ENCODE measurements at places on chromosomes 1 and 21. TPM values are rescaled to one million over a fixed set of nuclear protein-coding genes. Genes with fewer than 3 reads are reported as not detected.
A peak's percentile ranks its signal among the peaks of the same experiment; 100 is the strongest.

AVPR1B gene
- not detected for total RNA-seq

WNT9A gene
- total RNA-seq: 3.0 TPM

RNF223 gene
- not detected for total RNA-seq

TEX38 gene
- total RNA-seq: not detected

PRAMEF33 gene
- not detected for total RNA-seq

PROX1 gene
- 105 TPM for total RNA-seq

DIRAS3 gene
- 14.5 TPM for total RNA-seq

OR14K1 gene
- total RNA-seq: not detected

DMBX1 gene
- not detected for total RNA-seq

CCDC17 gene
- 0.75 TPM for total RNA-seq

AGMAT gene
- 0.13 TPM for total RNA-seq

PADI1 gene
- not detected for total RNA-seq

CIART gene
- total RNA-seq: 20.0 TPM

DNA sequence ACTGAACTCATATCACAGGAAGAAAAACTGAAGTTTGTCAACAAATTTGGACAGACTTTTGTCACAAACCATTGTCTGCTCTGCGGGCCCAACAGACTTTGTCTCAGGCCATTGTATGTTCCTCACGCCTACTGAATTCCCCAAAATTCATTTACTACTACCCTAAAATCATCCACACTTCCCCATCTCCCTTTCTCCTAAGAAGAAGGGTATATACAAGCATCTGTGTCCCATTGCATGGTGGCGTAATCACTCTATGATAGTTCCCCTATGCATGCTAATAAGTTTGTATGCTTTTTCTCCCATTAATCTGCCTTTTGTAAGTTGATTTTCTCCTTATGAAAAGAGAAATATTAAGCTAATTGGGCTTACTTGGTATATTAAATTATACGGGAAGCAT lies 54.9 kb upstream of the ATF3 start:
- no peak for DNase-seq

DNA sequence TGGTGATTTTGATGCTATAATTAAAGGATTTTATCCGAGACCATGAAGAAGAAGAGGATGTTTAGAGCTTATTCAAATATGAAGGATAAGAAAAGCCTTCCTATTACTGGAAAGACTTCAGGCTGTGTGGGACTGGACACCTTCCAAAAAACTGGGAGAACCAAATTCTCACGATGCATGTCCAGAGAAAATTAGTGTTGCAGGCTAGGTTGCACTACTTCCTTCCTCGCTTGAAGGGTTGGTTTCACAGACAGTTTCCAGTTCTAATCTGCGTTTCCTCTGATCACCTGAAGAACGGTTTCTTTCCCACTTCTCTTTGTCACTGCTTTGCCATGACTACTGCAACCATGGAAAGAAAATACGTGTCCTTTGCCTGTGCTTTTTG lies 2.0 kb downstream of the MTARC2 start:
- DNase-seq: peak; percentile 53

DNA sequence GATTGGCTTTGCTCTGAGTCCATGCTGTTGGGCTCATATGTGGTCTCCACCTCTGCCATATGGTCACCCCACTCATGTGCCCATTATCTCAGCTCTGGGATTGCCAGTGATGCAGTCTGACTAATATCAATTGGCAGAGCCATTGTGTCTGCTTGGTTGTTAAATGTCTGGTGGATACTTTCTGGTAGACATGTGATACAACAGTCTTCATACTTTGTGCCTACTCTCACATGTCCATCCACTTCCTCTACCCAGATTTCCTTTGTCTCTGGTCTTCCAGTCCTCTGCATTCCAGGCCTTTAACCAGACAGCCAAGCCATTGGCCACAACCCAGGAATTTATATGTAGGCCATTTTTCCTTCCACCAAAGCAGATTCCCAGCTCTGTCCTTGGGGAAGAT lies 30.8 kb upstream of the DIPK1A start:
- no peak for DNase-seq

DNA sequence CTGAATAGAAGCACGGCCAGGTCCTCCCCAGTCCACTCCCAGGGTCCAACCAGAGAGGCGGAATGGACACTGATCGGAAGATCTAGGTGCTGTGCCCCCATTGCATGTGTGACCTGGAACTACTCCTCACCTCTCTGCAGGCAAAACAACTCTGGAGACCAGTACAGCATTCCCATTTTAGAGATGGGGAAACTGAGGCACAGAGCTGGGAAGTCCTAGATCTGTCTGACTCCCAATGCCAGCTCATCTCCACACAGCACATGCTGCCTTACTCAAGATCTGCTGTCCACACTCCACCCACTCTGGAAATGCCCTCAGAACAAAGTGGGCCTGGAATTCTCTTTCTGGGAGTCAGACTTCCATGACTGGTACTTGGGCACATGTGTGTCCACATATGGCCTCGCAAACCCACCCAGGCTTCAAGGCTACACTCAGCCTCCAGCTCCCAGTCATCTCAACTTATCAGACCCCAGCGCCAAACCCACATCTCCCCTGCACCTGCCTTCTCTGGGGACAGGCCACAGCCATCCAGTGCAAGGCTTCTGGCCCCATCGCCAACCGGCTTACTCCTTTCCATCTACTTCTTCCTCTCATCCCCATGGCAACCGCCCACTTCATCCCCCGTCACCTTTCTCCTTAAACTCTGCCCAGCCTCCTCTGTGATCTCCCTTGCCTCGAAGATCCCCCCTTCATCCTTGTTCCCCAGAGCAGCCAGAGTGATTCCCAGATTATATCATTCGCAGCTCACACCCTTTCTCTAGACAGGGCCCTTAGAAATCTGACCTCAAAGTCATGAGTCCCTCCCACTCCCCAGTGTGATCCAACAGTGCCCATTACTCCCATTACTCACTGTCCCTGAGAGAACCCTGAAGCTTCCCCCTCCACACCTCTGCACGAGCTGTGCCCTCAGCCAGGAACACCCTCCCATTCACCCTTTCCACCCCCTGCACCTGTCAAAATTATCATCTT lies 2.7 kb downstream of the COL8A2 start:
- no peak for DNase-seq

- no peak for DNase-seq
Measured at GRCh38 chr1:231053493-231054162, 13.6 kb upstream of the FAM89A start.

- no peak for DNase-seq
Measured at GRCh38 chr21:42975886-42976608, 1.7 kb downstream of the PKNOX1 start.

- no peak for DNase-seq
Measured at GRCh38 chr1:24535021-24535424, 20.9 kb upstream of the NCMAP start.

- no peak for DNase-seq
Measured at GRCh38 chr21:33339135-33339534, 14.4 kb downstream of the IFNAR1 start.

DNA sequence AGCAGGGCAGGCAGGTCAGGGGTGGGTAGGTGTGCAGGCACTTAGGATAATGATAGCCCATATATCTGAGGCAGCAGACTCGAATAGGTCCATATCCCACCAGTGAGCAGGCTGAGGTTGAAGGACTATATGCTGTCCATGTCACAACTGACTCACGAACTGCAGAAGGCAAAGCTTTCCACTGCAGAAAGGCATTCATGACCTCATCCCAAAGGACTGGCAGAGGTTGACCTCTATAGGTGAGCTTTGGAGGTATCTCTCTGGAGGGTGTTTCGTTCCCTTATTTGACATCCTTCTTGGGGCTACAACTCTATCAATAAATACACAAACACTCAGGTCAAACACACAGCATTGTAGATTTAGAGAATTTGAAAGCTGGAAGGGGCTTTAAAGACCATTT lies 42.8 kb upstream of the MARK1 start:
- no peak for DNase-seq

- no peak for DNase-seq
Measured at GRCh38 chr1:64505944-64506655, 36.2 kb downstream of the CACHD1 start.

GRCh38 chr1:15220825-15221431 lies 26.1 kb upstream of the FHAD1 start:
- DNase-seq: no peak

GRCh38 chr1:204288021-204288588 lies 71.6 kb downstream of the PLEKHA6 start:
- DNase-seq: peak; percentile 75

- no peak for DNase-seq
Measured at GRCh38 chr1:12314333-12314903, 84.6 kb downstream of the VPS13D start.

DNA sequence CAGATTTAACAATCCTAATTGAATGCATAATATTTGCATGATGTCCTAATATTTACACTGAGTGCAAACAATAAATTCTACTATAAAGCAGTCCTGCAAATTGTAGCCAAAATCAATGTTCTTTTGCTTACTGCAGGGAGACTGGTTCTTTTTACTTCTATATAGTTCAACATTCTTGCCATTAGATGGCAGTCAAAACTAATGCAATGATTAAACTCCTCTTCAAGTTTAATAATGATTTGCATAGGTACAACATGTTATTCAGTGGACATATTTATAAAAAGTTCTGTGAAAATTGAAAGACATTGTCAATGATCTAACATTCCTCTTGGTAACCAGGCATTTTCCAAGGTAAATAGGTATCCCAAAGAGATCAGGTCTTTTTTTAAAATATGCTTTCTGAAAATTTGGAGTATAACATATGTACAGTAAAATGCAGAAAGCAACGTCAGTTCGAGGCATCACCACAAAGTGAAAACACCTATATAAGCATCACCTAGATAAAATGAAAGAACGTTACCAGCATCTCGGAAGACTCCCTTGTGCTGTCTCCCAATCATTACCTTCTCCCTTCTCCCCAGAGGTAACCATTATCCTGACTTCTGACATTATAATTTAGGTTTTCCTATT lies 9.8 kb upstream of the FNBP1L start:
- DNase-seq: no peak

- DNase-seq: no peak
Measured at GRCh38 chr1:206784471-206784903, 12.2 kb upstream of the IL10 start.

DNA sequence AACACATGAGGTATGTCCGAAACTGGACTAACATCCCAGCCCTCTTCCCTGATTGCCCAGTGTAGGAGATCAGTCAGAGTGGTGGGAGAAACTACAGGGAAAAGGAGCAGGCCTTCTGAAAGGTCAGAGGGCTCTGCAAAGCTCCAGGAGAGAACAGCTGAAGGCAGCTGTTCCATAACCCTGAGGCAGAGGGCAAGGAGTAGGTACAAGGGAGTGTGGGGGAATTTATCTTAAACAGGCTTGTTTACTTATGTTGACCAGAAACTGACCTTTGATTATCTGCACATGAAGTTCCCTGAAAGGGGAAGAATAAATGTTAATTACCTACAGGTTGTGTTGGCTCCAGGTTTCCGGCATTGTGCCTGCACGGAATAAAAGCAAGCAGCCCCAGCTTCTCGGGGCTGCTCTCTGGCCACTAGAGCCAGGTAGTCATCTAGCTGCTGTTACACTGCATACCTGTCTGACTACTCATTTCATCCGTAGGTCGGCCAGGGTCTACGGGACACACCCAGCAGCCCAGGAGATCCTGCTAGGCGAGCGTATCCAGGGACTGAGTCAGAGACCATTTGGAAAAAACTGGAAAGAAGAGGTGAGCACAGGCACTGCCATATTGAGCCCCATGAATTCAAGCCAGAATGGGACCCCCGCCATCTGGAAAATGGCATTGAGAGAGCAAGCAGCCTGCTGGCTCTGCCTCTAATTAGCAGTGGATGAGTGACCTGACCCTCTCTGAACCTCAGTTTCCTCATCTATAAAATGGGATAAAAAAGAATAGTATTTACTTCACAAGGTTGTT lies 14.9 kb upstream of the PAQR7 start:
- no peak for DNase-seq

GRCh38 chr1:11211461-11211860 lies 22.3 kb downstream of the ANGPTL7 start:
- DNase-seq: no peak

DNA sequence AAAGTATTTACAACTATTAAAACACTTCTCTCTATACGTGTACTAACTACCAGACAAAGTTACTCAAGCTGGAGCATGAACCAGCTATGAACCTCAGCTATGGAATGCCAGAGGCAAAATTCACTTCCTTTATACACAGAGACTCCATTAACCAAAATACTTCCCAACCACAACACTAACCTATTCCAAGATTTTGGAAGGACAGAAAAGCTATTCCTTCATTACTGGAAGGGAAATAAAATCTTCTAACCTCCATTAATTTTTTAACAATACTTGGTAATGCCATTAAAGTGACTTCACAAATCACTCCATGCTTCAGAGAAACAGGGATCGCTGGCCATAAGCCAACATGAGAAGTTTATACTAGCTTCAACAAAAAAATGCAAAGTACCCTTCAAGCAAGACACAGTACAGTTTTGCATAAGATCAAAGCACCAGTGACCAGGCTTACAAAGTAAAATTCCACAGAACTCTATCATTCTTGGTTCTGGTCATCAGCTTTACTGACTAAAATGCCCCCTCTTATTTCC lies 58.0 kb downstream of the PUM1 start:
- no peak for DNase-seq

DNA sequence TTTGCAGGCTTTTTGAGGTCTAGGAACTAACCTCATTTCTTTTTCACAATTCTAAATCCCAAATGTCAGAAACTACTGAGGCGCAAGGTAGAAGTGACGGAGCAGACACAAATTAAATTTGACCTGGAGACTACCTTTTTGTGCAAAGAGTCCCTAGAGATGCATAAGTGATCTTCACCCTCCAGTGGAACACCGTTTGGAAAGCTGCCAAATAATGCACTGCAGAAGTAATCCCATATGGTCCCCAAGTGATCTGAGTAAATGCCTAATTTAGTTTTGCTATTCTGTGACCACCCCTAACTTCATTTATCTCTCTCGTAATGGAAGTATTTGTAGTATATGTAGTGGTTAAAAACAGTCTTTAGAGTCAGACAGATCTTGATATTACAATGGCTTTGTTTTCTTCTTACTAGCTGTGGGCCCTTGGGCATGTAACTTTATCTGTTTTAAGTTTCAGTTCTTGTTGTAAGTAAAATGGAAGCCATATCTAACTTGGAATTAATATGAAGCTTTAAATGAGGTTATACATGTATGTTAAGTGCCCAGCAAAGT lies 70.4 kb upstream of the IPO9 start:
- no peak for DNase-seq

GRCh38 chr1:100506217-100506616 lies 31.7 kb upstream of the GPR88 start:
- DNase-seq: no peak

DNA sequence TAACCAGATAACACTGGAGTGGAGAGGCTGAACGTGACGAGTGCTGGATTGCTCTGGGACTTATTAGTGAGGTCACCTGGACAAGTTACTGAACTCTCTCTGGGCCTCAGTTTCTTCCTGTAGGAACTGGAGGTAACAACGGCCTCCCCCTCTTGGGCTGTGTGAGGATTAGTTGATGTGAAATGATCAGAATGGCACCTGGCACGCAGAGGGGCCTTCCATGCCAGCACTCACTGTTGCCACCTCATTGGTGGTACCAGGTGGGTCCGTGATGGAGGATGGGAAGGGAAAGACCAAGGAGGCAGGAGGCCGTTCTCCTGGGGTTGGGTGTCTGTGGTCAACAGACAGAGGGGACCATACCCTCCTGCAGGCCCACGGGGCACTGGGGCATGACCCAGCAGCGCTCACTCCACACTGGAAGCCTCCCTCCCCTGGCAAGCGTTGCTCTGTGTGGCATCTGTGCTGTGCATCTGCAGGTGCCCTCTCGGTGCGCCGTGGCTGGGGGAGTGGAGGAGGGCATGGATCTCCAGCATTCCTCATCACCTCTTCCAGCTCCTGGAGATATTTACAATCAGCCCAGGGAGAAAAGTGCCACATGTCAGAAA lies 349.5 kb upstream of the VAMP3 start:
- no peak for DNase-seq

Measured in heart right ventricle (tissue), 16 donors.